ENCODE measurements at places on chromosomes 1 and 21. TPM values are rescaled to one million over a fixed set of nuclear protein-coding genes. Genes with fewer than 3 reads are reported as not detected.

- DNase-seq: no peak
- H3K36me3 ChIP-seq: no peaks in the 10 kb centered on the region
- H3K4me1 ChIP-seq: peaks cover 16% of the 10 kb centered on the region
- H3K27me3 ChIP-seq: peaks cover under 1% of the 10 kb centered on the region
- H3K4me3 ChIP-seq: no peak overlapping the region
Observed at GRCh38 chr1:16143566-16144324, 12.1 kb downstream of the EPHA2 start.

DNA sequence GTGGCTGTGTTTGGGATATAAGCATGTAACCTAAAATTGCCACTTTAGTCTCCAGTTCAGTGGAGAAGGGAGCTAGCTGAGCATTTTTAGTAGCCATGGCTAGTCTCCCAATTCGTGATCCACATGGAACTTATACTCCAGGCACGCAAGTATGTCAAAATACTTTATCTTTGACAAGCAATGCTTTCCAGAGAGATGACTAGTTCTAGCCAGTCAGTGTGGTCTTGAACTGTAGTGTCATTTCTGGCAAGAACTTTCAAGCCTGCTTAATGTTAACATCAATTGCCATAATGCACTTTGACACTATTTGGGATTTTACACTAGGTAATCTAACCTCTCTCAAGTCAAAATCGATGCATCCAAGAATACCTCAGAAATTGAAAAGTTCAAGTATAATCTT, 660.0 kb downstream of the PTPRC start:
- no peak overlapping the region for H3K27ac ChIP-seq
- H3K4me3 ChIP-seq: no peak overlapping the region
- no peaks in the 10 kb centered on the region for H3K36me3 ChIP-seq
- peaks cover 3% of the 10 kb centered on the region for H3K27me3 ChIP-seq
- H3K4me1 ChIP-seq: peaks cover 15% of the 10 kb centered on the region

DNA sequence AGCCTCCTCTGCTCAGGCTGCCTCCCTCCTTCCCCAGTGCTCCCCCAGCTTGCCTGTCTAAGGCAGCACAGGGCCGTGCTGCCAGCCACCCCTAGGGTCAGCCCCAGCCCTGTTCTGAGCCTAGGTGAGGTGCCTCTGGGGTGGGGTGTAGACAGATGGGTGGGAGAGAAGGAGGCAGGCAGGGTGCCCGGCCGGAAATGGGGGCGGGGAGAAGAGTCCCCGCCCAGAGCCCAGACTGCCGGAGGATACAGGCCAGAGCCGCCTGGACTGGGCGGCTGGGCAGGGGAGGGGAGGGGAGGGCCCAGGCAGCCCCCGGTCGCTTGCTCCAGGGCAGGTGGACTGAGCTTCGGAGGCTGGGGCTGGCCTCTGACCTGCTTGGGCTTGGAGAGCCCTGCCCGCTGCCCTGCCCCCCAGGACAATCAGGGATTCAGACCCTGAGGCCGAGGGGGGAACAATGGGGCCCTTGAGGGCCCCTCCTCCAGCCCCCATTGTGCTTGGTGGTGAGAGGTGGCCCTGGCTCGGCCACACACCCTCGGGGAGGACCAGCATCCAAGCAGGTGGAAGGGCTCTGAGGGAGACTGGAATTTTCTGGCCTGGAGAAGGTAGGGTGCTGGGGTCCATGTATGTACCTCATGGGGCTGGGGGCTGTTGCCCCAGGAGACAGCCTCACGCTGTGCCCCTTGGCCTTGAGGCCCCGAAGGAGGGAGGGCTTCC, at the start of gene GJC2:
Gene GJC2 (plus strand): TSS at position 525 of the 714 bp plus-strand sequence. CDS start 7,829 bp downstream, outside the sequence.
- DNase-seq: no peak
- no peaks in the 10 kb centered on the region for H3K27me3 ChIP-seq
- no peak within 1 kb of the TSS for H3K27ac ChIP-seq
- H3K4me1 ChIP-seq: peaks cover 5% of the 10 kb centered on the region

GRCh38 chr1:237677979-237678378, 212.7 kb downstream of the ZP4 start:
- H3K4me3 ChIP-seq: no peak overlapping the region
- H3K36me3 ChIP-seq: no peaks in the 10 kb centered on the region
- no peak for DNase-seq
- H3K27me3 ChIP-seq: no peaks in the 10 kb centered on the region

DNA sequence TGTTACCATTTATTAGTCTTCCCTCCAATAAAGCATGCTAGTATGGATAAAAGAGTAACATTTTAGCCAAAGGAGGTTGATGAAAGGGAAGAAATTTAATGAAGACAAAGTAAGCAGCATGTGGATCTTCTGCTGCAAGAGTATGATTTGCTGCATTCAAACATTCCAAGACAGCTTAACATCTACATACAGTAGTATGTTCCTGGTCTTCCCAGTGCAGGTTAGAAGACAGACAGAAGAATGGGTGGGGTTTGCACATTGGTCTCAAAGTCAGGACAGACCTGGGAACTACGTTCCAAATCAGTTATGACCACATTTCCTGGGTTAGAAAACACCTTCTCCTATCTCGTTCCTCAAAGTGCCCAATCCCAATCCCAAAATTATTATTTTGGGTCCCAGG, 43.3 kb downstream of the PUM1 start:
- H3K27ac ChIP-seq: no peak overlapping the region
- DNase-seq: no peak
- no peaks in the 10 kb centered on the region for H3K27me3 ChIP-seq
- H3K36me3 ChIP-seq: peaks cover 40% of the 10 kb centered on the region
- H3K4me3 ChIP-seq: no peak overlapping the region
- peaks cover 77% of the 10 kb centered on the region for H3K4me1 ChIP-seq

GRCh38 chr1:201320168-201320788, 37.0 kb downstream of the PKP1 start:
- DNase-seq: no peak
- H3K4me1 ChIP-seq: no peaks in the 10 kb centered on the region
- H3K36me3 ChIP-seq: no peaks in the 10 kb centered on the region
- H3K27ac ChIP-seq: no peak overlapping the region

DNA sequence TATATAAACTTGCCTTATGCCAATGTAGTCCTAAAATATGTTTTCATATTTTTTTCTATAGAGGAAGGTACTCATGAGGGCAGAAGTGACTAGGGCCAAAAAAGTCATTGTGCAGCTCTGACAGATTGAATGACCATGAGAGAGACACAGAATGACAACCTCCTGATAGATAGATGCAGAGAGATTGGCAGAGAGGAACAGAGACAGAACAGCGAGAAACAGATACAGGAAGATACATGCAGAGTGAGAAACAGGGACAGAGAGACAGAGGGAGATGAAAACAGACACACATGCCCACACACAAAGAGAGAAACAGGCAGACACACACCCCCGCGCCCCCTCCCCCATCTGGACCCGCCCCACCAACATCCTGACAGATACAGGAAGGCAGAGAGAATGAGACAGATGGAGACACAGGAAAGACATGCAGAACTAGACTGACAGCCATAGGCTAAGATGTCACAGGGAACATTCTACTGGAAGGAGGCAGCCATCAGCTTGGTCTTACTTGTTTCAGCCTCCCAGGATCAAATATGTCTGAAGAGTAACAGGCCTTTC, 211.1 kb downstream of the ST6GALNAC3 start:
- peaks cover 57% of the 10 kb centered on the region for H3K4me1 ChIP-seq
- H3K4me3 ChIP-seq: no peak overlapping the region
- H3K27me3 ChIP-seq: no peaks in the 10 kb centered on the region
- no peaks in the 10 kb centered on the region for H3K36me3 ChIP-seq
- H3K27ac ChIP-seq: peak overlapping the region; percentile 6
- DNase-seq: peak; percentile 46

- peak overlapping the region; percentile 78 for H3K4me3 ChIP-seq
- no peaks in the 10 kb centered on the region for H3K27me3 ChIP-seq
- H3K36me3 ChIP-seq: no peaks in the 10 kb centered on the region
- peak; percentile 72 for DNase-seq
- H3K4me1 ChIP-seq: peaks cover 50% of the 10 kb centered on the region
Observed at GRCh38 chr1:41891199-41891896, 27.4 kb downstream of the HIVEP3 start.

- H3K4me1 ChIP-seq: no peaks in the 10 kb centered on the region
- no peak overlapping the region for H3K4me3 ChIP-seq
- H3K27me3 ChIP-seq: no peaks in the 10 kb centered on the region
- no peaks in the 10 kb centered on the region for H3K36me3 ChIP-seq
- no peak overlapping the region for H3K27ac ChIP-seq
- no peak for DNase-seq
Observed at GRCh38 chr1:115036814-115037507, 7.3 kb downstream of the TSHB start.

- peak overlapping the region; percentile 95 for H3K4me3 ChIP-seq
- no peak for DNase-seq
- peak overlapping the region; percentile 98 for H3K27ac ChIP-seq
- H3K27me3 ChIP-seq: no peaks in the 10 kb centered on the region
Observed at GRCh38 chr1:70222716-70223235, 1.6 kb downstream of the SRSF11 start.

DNA sequence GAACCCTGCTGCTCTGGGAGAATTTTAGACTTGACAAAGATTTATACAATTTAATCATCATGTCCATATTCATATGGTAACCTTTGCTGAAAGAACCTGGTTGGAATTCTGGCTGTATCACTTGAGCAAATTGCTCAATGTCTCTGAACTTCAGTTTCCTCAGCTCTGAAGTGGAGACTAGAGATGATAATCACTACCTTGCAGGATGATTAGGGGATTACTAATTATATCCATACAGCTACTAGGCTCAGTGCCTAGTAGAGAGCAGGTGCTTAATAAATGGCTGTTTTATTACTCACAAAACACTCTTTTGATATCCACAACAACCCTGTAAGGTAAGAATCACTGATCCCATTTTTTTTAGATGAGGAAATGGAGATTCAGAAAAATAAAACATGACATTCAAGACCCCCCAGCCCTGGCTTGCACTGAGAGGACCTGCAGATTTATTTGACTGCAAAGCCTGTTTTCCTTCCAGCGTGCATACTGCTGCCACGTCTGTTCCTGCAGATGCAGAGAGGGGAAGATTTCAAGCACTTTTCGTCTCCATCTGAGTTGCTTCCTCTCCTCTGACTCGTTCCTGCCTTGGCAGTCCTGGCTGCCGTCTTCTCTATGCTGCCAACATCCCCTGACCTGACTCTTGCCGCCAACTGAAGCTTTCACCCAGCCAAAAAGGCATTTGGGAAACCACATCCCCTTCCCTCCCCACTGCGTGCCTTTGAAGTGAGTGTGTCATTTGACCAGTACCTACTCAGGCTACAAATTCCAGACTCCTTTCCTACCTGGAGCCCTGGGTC, 203.0 kb downstream of the PLPP3 start:
- H3K27ac ChIP-seq: no peak overlapping the region
- H3K4me3 ChIP-seq: no peak overlapping the region
- peaks cover 3% of the 10 kb centered on the region for H3K27me3 ChIP-seq
- no peaks in the 10 kb centered on the region for H3K4me1 ChIP-seq
- DNase-seq: no peak

DNA sequence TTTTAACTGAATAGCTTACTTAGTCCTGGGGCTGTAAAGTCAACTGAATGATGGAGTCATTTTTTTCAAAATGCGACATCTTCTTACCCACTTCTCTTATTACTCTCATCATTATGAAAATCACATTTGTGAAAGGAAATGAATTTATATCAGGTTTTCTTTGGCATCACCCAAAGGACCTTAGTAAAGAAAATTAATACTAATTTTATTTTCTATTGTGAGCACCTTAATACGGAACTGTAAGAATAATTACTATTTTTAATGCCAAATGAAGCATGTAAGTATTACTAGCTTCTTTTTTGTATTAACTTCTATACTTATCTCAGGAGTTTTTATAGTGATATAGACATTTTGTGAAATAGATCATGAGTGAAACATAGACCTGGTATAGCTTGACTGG, 30.9 kb downstream of the PTPRC start:
- peak overlapping the region; percentile 34 for H3K4me3 ChIP-seq
- no peaks in the 10 kb centered on the region for H3K27me3 ChIP-seq
- H3K4me1 ChIP-seq: peaks cover 88% of the 10 kb centered on the region

- peaks cover 29% of the 10 kb centered on the region for H3K4me1 ChIP-seq
- no peaks in the 10 kb centered on the region for H3K27me3 ChIP-seq
Observed at GRCh38 chr1:198935306-198935921, 296.6 kb downstream of the PTPRC start.

DNA sequence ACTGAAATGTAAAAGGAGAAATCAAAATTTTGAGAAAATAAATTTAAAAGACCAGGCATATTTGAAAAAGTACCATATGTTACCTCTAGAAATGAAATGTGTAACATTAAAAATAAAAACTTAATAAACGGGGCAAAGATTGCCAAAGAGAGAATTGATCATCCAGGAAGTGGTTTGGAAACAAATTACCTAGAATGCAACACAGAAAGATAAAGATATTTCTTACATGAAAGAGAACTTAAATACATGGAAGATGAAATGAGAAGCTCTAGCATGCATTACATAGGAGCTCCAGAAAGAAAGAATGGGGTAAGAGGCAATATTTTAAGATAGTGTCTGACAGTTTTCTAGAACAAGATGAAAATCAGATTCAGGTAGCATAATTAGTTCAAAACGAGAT, 235.9 kb upstream of the IRF2BP2 start:
- H3K4me1 ChIP-seq: peaks cover 95% of the 10 kb centered on the region
- H3K36me3 ChIP-seq: peaks cover 3% of the 10 kb centered on the region
- peak overlapping the region; percentile 94 for H3K27ac ChIP-seq

GRCh38 chr1:158145173-158145719, 35.4 kb upstream of the CD1D start:
- no peak for DNase-seq
- no peaks in the 10 kb centered on the region for H3K36me3 ChIP-seq
- H3K27ac ChIP-seq: no peak overlapping the region

DNA sequence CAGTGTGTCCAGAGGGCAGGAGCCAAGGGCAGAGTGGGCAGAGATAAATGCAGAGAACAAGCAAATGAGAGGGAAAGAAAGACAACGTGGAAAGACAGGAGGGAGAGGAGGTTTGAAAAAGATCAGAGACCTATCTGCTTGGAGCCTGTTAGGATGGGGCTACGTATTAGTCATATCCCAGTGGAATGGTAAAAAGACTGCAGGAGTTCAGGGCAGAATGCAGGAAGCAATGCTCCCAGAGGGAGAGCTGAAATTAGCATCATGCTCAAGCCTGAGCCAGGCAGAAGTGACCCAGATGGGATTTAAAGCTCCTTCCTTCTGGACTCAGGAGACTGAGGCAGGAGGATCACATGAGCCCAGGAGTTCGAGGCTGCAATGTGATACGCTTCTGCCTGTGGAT, 261.3 kb upstream of the CHRM3 start:
- no peak overlapping the region for H3K27ac ChIP-seq
- no peak overlapping the region for H3K4me3 ChIP-seq
- no peak for DNase-seq
- H3K4me1 ChIP-seq: no peaks in the 10 kb centered on the region
- H3K27me3 ChIP-seq: no peaks in the 10 kb centered on the region

COL6A1 gene
- total RNA-seq: 0.57 TPM

PCP4 gene
- total RNA-seq: not detected

LRRC3 gene
- total RNA-seq: 2.7 TPM

Data from activated CD4-positive, alpha-beta T cell treated with anti-CD3 and anti-CD28 coated beads for 36 hours (primary cell).